ENCODE measurements at places on chromosomes 16 and 17.

- DNase-seq = no peak
These were observed 12.9 kb upstream of the TRIM25 start for GRCh38 chr17:56926704-56927103.

- DNase-seq = peak; percentile 61
These were observed at the start of gene RDM1 for GRCh38 chr17:35930211-35931065. TSS of gene RDM1 (minus strand) at chr17:35930773. CDS start at chr17:35930727, 46 bp downstream.

DNA sequence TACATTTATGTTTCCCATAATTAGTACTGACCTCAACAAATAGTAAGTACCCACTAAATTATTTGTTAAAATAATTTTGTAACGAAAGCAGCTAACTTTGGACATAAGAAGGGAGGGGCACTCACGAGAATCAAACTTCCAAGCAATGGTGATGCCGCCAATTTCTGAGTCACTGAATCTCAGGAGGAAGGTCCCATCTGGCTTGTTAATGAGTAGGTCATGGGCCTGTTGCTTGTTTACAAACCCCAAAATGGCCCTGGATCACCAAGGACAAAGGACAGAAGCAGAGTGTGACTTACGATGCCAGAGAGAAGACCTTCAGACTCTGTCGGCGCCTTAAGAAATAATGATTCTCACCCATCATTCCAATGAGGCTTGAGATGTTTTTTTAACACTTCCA lies 15.8 kb upstream of the GHDC start:
- DNase-seq = no peak

DNA sequence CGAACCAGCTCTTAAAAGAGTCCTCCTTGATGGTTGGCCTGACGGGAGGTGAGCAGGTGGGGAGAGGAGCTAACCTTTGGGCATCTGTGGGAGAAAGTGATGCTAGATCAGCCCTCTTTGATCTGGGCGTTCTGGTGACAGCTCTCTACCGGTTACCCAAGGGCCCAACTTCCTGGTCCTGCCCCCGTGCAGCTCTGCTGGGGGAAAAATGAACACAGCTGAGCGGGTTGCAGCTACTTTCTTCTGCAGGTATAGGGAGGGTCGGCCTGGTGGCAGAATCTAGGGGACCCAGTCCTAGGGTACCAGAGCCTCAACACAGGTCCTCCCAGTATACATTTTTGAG lies 2.9 kb downstream of the SHISA9 start:
- no peak for DNase-seq

DNA sequence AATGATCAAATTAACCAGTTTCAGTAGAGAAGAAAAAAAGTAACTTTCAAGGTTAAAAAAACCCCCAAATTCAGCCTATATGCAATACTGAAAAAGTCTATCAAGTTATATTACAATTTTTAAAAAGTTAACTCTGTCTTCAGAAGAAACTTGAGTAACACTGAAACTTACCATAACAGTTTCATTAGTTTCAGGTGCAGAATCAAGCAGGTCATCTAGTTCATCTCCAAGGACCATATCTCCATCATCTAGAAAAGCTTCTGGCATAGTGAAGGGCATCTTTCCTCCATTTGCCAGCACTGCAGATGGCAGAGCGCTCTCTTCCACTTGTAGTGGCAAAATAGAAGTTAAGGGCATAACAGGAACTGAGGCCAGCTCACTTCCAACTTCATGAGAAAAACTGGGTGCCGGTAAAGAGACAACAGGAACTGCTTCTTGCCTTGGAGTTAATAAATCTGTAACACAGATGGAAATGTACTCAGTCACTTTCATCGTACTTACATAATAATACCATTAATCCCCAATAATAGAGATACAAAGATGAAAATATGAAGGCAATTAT lies 22.9 kb downstream of the ZC3H7A start:
- DNase-seq = no peak
